NCI-H446 (cell line): ENCODE measurements at places on chromosomes 16 and 17.

GRCh38 chr17:40556884-40557414 lies 8.3 kb downstream of the CCR7 start:
- no peak for DNase-seq

DNA sequence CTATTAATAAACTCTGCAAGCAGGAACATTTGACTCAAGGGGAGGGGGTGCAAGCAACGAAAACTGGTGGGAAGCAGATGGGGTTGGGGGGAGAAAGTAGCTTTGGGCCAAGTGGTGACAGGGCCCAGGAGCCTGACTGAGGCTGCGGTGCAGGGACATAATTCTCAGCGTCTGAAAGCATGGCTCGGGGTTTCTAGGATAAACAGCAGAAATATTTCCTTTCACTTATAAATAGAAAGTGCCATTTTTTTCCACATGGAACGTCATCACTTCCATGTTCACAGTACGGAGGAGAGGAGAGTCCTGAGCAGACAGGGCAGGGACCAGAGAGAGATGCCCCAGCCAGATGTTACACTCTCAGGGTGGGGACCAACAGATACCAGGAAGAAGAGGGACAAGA lies 197.1 kb downstream of the ZFHX3 start:
- DNase-seq: peak; percentile 33

DNA sequence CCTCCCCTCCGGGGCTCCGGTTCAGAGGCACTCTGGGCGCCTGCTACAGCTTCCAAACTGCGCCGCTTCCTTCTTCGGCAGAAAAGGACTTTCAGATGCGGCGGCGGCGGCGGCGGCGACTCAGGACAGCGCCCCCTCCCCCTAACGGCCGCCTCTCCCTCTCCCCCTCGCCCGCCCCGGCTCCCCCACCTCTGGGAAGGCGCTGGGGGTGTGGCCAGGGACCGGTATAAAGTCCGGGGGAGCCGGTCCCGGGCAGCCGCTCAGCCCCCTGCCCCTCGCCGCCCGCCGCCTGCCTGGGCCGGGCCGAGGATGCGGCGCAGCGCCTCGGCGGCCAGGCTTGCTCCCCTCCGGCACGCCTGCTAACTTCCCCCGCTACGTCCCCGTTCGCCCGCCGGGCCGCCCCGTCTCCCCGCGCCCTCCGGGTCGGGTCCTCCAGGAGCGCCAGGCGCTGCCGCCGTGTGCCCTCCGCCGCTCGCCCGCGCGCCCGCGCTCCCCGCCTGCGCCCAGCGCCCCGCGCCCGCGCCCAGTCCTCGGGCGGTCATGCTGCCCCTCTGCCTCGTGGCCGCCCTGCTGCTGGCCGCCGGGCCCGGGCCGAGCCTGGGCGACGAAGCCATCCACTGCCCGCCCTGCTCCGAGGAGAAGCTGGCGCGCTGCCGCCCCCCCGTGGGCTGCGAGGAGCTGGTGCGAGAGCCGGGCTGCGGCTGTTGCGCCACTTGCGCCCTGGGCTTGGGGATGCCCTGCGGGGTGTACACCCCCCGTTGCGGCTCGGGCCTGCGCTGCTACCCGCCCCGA lies at the start of gene IGFBP4:
TSS of gene IGFBP4 (plus strand) at position 255 of the 792 bp plus-strand sequence. CDS start at position 541, 286 bp downstream.
- DNase-seq: peak; percentile 64

GRCh38 chr17:3006801-3007200 lies 56.6 kb downstream of the OR1D5 start:
- no peak for DNase-seq

- no peak for DNase-seq
Measured at GRCh38 chr16:75198135-75198600, 8.8 kb downstream of the CTRB2 start.

GRCh38 chr16:48812856-48813255 lies 202.9 kb upstream of the N4BP1 start:
- DNase-seq: no peak

- no peak for DNase-seq
Measured at GRCh38 chr17:66562119-66562518, 259.7 kb downstream of the PRKCA start.

DNA sequence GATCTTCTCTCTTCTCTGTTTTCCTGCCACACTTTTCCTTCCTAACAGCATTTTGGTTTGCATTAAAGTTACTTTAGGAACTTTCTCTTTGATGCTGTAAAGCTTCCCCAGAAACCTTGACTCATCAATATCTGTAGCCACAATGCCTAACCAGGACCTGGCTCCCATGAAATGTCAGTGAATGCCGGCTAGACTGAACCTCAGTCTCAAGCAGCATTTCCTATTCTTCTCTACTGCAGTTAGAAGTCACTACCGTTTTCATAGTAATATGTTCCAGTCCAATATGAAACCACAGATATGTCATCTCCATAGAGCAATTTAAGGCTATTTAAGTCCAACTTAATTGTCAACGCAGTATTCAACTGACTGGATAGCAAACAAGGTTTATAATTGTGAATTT lies 28.9 kb downstream of the ITFG1 start:
- no peak for DNase-seq

- DNase-seq: peak; percentile 82
Measured at GRCh38 chr17:30831663-30832437, at the start of gene ATAD5. Gene ATAD5 (plus strand): TSS chr17:30831966. CDS start chr17:30832348, 382 bp downstream.

DNA sequence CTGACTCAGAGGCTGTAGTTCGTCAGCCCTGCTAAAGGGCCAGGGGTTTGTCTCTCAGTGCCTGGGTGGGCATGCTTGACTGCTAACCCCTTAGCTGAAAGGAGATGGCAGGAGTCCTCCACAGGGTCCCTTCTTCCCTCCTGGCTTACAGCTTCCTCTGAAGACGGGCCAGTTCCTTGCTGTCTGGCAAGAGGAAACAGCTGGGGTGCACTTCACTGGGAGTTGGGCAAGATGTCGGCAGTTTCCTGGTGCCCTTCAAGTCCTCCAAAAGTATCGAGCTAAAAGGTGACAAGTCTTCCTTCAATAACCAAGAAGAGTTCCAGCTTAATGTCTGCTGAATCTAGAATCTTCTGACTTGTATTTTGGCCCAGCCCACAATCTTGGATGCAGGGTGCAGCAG lies 23.4 kb downstream of the NUP85 start:
- DNase-seq: no peak

DNA sequence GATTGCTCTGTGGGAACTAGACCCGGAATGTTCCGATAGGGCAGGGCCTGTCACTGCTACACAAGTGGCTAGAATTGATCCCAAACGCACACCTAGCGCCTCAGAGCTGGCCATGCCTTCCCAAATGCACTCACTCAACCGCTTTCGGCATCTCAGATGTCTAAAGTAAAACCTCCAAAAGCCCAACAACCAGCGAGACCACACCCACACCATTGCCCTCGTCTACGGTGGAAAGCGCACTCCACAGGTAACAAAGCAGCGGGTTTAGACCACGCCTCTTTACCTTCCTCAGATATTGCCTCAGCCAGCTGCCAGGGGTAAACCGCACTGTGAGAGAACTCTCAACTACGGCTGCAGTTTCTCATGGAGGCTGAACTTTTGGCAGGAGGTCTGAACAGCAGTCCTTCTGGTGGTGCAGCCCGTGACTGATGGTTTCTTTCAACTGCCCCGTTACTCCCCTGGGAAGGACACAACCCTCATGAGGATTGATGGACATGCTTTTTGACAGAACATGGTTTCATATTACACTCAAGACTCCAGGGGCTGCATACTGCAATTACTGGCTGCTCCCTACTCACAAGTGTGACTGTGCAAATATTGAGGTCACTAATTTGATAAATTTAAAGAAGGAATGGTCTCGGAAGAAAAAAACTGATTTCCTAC lies 34.5 kb downstream of the USP7 start:
- DNase-seq: peak; percentile 23

GRCh38 chr17:63827801-63828221 lies 348 bp upstream of the FTSJ3 start:
- no peak for DNase-seq

GRCh38 chr16:1610899-1611632 lies 806 bp downstream of the IFT140 start:
- DNase-seq: no peak

GRCh38 chr16:49473773-49474172 lies 100.2 kb downstream of the C16orf78 start:
- DNase-seq: no peak

DNA sequence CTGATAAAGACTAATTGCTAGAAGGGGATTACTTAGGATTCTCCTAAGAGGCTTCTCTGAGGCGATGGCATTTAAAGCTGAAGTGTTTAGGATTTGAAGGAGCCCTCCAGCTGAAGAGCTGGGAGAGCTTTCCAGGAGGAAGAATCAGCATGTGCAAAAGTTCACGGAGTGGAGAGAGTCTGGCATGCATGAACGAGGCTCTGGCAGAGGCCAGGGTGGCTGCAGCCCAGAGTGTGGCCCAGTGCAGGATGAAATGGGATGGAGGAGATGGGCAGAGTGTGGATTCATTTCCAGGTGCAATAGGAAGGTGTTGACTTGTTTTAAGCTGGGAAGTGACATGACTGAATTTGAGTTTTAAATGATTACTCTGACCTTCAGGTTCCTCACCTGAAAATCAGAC lies 249.0 kb upstream of the CCL2 start:
- no peak for DNase-seq
